Stimulated activated CD8-positive, alpha-beta memory T cell treated with anti-CD3 and anti-CD28 coated beads, Interleukin-4, amount 100 ng/mL, for 1 hour (primary cell): ENCODE measurements at places on chromosomes 16 and 17.

- no peak for DNase-seq
Measured at GRCh38 chr16:81008505-81008789, 1.4 kb downstream of the CENPN start.

DNA sequence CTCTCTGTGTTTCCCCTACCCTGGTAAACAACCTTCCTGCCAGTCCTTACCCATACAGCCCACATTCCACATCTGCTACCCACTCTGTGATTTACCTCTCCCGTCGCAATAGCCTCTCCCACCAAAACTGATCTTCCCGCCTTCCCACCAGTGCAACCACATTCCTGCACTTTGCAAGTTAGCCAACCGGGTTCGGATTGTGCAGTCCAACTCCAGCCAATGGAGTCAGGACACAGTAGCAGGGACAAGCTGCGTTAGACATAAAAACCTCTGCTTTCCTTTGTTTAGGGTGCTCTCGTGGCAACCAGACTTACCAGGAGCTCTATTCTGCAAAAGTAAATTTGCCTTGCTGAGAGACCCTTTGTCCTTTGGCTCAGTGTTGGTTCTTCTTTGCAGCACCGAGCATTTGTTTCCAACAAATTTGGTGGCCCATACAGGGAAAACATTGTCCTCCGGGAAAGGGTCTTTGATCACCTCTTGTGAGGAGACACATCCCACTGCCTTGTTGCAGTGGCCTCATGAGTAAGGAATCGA is 1.4 kb downstream of the HPR start:
- no peak for DNase-seq

GRCh38 chr17:64126918-64127317 is 3.0 kb downstream of the ERN1 start:
- DNase-seq, result no peak

- no peak for DNase-seq
Measured at GRCh38 chr16:85600078-85600477, 13.0 kb upstream of the GSE1 start.

DNA sequence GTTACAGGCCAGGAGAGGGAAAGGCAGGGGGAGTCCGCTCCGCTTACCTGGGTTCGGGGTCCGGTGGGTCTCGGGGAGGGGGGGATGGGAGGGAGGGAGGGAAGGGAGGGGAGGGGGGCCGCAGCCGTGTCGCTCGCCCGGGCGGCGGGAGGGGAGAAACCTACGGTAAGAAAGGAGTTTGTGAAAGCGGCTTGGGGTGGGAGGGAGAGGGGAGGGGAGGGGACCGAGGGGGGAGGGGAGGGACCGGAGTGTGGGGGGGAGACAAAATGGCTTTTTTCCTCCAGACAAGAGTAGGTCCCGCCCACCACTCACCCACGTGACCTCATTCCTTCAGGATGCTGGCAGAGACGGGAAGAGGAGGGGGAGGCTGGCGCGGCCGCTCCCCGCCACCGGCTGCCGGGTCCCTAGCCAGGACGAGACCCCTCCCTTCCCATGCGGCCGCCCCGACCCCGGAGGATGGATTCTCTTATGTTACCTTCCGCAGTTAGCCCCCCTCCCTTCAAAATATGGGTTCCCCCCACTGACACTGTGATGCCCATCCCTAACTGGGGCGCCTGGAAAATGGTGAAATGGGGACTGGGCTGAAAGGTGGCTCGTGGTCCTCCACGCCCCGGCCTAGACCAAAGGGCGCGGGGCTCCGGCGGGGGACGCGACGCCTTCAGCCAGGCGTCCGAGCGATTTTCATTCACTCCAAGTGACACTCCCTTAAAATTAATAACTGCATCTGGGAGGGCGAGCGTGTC is at the start of gene PCGF2:
Gene PCGF2, minus strand, starts transcription at position 188 of the 743 bp plus-strand sequence. CDS start 7,934 bp downstream, outside the sequence.
- DNase-seq, result no peak

GRCh38 chr17:21453144-21453898 is 77.2 kb downstream of the KCNJ12 start:
- no peak for DNase-seq

- DNase-seq, result no peak
Measured at GRCh38 chr17:5862395-5862794, 207.8 kb upstream of the WSCD1 start.

- DNase-seq, result no peak
Measured at GRCh38 chr16:49055291-49055690, 226.3 kb downstream of the CBLN1 start.

DNA sequence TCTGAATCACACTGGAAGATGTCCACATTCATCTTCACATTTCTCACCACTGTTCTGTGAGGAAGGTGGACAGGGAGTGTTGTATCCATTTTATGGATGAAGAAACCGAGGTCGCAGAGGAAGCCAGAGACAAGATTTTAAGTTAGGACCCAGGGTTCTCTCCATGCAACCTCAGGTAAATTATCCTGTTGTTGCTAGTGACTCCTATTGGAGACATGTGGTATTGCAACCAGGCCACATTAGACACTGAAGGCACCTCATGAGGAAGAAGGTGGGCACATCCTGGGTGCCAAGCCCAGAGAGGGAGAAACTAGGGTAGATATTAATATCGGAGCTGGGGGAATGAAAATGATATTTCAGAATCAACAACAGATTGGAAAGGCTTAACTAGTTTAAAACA is 8.5 kb upstream of the WNT9B start:
- DNase-seq, result no peak

DNA sequence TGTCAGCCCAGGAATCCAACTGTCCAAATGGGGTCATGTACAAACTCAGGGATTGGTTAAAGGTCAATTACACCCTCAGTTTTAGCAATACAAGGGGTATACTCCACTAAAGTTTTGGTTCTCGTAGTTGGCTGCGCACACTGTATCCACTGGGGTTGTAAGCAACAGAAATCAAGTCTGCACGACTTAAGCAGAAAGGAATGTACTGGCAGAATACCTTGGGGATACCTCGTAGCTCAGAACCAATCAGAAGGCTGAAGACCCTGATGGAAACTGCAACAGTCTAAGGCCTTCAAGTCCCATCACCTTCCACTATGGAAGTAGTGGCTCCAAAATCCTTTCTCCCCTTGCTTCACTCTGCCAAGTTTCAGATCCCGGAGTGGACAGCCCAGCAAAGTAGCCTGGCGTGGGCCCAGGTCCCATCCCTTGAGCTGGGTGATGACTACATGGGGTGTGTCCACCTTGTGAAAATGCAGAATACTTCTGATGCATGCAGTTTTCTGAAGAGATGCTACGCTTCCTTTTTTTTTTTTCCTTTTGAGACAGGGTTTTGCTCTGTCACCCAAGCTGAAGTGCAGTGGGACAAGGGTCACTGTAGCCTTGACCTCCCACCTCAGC is 21.1 kb upstream of the RPH3AL start:
- DNase-seq, result no peak

DNA sequence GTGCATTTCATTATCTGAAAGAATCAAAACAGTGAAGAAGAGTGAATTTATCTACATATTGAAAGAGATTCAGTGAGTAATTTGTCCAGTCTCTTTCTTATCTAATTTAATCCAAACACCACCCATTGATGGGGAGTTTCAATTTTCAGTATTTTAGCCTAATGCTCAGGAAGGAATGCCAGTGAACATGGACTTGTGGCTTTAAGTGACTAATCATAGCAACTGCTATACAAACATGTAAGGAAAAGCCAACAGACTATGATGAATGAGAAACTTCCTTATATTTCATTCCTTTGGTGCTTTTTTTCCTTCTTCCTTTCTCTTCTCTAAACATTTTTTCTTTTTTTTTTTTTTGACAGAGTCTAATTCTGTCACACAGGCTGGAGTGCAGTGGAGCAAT is 885.8 kb downstream of the KCNJ2 start:
- no peak for DNase-seq

GRCh38 chr16:85125570-85126393 is 13.5 kb upstream of the CIBAR2 start:
- no peak for DNase-seq

GRCh38 chr16:80277182-80277581 is 263.6 kb upstream of the DYNLRB2 start:
- no peak for DNase-seq

DNA sequence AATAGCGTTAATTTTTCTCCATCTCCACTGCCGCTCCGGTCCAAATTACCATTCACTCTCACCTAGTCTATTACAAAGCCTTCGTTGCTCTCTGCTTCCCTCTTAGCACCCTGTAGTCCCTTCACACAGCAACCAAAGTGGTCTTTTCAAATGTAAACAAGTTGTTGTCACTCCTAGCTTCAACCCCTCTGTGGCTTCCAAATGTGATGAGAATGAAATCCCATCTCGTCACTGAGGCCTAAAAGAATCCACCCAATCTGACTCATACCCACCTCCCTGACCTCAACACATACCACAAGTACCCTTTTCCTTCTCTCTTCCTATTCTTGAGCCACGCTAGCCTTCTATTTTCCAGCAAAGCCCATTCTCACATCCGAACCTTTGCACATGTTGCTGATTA is 2.2 kb upstream of the PELP1 start:
- no peak for DNase-seq

DNA sequence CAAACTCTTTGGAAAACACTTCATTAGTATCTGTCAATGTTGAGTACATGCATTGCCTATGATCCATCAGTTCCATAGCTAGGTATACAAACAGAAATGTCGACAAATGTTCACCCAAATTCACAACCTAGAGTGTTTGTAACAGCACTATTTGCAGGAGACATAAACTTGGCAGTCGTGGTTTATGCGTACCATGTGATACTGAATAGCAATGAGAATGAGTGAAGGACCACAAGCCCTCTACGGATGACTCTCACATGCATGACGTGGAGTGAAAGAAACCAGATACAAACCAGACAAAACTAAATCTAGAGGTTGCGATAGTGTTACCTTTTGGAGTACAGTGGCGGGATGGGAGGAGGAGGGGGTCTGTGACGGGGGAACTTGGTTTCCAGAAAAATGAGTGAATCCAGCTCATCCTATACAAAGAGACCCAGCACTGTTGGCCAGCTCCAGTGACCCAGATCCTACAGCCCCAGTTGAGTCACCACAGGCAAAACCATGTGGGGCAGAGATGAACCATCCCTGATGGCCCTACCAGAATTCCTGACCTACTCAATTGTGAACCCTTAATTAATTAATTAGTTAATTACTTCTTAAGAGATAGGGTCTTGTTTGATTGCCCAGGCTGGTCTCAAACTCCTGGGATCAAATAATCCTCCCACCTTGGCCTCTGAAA is 15.9 kb upstream of the ULK2 start:
- no peak for DNase-seq

DNA sequence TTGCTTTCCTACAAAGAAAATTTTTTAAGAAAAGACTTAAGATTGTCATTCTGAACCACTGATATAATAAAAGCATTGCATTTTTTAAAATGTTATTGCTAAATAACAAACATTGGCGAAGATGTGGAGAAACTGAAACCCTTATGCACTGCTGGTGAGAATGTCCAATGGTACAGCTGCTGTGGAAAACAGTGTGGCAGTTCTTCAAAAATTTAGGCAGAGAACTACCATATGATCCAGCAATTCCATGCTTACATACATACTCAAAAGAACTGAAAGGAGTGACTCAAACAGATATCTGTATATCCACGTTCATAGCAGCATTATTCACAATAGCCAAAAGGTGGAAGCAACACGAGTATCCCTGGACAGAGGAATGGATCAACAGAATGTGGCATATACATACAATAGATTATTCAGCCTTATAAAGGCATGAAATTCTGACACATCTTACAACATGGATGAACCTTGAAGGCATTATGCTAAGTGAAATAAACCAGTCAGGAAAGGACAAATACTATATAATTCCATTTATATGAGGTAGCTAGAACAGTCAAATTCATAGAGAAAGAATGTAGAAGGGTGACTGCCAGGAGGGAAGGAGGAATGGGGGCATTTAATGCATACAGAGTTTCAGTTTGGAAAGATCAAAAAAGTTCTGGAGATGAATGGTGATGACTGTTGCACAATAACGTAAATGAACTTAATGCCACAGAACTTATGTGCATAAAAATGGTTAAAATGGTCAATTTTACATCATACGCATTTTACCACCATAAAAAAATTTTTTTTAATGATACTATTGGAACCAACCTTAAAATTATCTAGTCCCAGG is 92.1 kb downstream of the CACNG1 start:
- DNase-seq, result no peak

- no peak for DNase-seq
Measured at GRCh38 chr17:42000413-42001133, 16.7 kb downstream of the DNAJC7 start.

GRCh38 chr16:62105244-62105643 is 69.0 kb upstream of the CDH8 start:
- DNase-seq, result no peak

DNA sequence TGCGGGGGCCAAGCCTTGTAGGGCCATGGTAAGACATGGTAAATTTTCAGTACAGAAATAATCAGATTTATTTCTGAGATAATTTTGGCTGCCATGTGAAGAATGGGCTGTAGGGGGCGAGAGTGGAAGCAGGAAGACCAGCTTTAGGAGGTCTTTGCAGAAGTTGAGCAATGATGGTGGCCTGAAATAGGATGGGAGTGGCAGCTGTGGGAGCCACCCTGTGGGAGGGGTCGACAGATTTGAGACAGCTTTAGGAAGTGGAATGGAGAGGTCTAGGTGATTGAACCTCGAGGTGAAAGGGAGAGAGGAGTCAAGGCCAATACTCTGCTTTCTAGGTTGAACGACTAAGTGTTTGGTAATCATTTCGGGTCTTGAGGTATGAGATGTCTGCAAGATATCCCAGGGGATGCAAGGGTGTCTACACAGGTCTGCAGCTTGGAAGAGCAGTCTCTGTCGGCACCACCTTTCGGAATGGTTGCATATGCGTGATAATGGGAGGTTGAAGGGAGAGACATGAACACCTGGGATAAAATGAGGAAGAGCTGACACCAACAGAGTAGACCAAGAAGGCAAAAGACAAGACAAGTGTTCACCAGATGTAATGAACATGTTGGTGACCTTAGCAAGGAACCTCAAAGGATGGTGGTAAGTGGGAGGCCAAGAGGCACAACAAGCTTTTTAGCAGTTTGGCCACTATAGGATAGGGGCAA is 4.2 kb upstream of the ATXN7L3 start:
- no peak for DNase-seq

GRCh38 chr16:13324851-13325250 is 423.5 kb downstream of the SHISA9 start:
- DNase-seq, result no peak
